ENCODE measurements at places on chromosomes 16 and 17.

- peak; percentile 32 for DNase-seq
Observed at GRCh38 chr17:65173284-65173793, 36.2 kb downstream of the RGS9 start.

DNA sequence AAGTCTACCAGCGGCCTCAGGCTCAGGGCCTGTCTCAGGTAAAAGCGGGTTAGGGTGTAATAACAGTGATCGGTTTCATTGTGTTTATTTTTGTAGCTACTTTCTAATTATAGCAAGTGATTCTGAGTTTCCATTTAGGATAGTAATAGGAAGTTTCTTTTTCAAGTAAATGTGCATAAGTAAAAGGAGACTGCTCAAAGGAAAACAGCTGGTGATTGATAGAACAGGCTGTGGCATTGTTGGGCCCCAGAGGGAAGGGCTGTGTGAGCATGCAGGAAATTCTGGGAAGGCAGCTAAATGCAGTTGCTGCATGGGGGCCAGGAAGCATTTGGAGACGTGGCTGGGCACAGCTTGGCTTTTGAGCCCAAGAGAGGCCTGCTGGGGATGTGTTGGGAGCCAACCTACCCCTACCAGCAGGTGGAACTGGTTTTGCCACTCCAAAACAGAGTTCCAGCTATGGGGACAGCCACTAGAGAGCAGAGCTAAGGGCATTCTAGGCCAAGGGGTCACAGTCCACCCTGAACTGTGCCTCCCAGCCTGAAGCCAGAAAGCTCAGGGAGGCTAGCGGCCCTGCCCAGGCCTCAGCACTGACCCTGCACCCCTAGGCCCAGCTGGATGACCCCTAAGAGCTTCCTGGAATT is 12.6 kb downstream of the SNX20 start:
- DNase-seq, result no peak

- no peak for DNase-seq
Observed at GRCh38 chr17:21105064-21105894, 21.5 kb upstream of the DHRS7B start.

DNA sequence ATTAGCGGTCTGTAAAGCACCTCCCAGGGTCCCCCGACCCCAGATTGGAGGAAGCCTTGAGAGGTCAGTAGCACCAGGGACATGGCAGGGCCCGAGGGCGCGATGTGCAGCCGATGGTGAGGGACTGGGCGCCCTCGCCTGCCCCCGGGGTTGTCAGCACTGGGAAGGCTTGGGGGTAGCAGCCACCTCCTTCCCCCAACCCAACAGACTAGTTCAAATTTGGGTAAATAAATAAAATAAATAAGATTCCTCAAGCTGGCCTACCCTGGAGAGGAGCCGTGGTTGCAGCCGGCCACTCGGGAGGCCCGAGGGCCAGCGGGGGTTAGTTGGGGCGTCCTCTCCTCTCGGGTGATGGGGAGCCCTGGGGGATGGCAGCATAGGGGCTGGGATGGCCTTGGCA is 1.5 kb downstream of the C16orf92 start:
- DNase-seq, result no peak

DNA sequence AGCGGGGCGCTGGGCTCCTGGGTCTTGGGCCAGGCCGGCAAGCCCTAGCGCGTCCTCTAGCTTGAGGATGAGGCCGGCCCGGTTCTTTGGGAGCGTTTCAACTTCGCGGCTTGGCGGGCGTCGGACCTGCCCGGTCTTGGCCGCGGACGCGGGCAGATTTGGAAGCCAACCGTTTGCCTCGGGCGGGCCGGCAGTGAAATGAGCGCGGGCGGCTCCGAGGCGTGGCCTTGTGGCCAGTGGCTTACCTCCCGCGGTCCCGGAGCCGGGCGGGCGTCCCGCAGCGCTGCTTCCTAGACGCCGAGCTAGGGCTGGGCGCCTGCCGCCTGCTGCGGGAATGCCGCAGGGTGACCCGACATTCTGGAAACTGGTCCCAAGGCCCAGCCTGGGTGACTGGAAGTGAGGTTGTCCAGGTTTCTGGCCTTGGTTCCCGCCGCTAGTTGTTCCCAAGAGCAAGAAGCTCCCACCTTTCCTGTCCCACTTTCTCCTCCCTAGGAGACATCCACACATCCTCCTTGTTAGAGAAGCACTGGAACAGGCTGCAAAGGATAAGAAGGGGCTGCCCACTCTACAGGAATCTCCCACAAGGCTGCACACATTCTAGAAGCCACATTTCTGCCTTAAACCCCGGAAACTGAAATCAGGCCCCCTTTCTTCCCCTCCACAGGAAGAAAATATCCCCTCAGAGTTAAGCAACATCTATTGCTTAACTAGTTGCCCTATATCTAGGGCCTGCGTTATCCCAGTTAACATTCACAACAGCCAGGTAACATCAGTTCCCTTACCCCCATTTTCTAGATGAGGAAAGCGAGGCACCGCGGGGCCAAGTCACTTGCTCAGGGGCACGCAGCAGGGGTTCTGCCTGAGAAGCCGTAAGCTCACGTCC is 4.5 kb upstream of the CBX8 start:
- peak; percentile 50 for DNase-seq

DNA sequence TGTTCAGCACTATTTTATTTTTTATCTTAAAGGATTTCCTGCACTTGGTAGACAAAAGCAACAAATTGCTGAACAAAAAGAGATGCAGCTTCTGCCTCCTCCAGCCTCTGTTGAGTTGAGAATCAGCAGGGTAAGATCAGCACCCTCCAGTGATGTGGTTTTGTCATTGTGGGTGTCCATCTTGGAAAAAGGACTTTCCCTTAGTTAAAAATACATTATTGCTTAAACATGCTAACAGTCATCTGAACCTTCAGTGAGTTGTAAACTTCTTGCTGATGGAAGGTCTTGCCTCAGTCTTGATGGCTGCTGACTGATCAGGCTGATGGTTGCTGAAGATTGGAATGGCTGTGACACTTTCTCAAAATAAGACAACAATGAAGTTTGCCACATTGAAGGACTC is 101.2 kb downstream of the PHKB start:
- DNase-seq, result no peak

- no peak for DNase-seq
Observed at GRCh38 chr17:57405491-57406072, 149.3 kb downstream of the MSI2 start.

DNA sequence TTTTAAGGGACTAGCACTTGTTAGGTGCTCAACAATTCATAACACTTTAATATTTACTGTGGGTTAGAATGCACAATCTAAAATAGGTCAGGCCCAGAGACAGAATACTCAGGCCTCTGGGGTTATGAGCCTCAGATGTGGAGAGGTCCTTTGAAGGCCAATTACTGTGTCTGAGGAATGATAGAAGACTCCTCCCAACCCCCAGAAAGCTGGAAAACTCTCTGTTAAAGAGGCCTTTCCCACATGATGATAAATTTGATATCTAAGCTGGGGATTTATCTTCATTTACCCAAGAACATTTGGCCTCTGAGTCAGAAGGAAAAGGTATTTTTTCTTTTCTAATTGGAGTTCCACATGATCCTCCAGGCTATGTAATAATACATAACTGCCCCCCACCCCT is 41.1 kb upstream of the MMD start:
- no peak for DNase-seq

DNA sequence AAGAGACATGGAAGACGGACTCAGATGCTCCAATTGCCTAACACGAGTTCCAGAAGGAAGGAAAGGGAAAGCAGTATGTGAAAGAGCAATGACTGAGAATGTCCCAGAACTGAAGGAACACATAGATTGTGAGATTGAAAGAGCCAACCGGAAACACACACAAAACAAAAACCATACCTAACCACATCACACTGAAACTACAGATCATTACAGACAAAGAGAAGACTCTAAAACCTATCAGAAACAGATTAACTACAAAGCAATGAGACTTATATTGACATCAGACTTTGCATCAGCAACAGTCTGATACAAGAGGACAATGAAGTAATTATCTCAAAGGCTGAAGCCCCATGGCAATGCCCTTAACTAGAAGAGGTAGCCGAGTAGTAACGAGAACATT is 45.6 kb upstream of the CLEC18B start:
- DNase-seq, result no peak

GRCh38 chr16:87725596-87726235 is 40.1 kb downstream of the KLHDC4 start:
- DNase-seq, result no peak

DNA sequence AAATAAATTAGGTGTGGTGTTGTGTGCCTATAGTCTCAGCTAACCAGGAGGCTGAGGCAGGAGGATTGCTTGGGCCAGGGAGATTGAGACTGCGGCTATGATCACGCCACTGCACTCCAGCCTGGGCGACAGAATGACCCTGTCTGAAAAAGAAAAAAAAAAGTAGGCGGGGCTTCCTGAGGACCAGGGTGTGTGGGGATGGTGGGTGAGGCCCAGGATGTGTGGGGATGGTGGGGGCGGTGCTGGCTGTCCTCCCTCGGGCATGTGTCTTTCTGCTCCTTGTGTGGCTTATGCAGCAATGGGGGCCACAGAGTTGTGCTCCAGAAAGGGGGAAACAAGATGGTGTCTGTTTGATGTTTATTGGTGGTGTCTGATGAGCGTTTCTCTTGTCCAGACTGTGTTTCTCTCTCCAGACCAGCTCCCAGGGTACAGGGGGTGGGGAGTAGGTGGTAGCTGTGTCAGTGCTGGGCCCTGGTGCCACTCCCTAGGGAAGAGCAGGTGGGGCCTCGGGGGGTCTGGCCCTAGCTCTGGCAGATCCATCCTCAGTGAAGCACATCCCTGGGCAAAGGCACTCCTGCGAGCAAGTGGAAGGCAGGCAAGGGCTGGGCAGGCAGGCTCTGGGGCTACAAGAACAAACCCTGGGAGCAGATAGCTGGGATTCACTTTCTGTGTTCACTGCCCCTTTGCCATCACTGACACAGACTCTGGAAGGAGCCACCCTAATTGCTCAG is 2.3 kb downstream of the LCAT start:
- no peak for DNase-seq

GRCh38 chr17:50432125-50432762 is 6.2 kb downstream of the ACSF2 start:
- no peak for DNase-seq

GRCh38 chr17:66837226-66837625 is 2.3 kb downstream of the CACNG5 start:
- DNase-seq, result no peak

- DNase-seq, result no peak
Observed at GRCh38 chr17:52136166-52136565, 22.3 kb downstream of the CA10 start.

DNA sequence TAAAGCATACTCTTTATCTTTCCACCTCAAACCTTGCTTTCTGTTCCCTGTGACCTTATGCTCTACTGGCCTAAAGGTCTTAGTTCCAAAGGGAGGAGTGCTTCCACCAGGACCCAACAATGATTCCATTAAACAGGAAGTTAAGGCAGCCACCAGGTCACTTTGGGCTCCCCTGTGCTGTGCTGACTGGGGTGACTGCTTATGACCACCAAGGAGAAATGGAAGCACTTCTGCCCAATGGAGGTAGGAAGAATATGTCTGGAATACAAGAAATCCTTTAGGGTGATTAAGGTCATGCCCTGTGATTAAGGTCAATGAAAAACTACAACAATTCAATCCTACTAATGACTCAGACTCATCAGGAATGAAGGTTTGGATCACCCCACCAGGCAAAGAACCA is 233.8 kb upstream of the CDH11 start:
- DNase-seq, result no peak

DNA sequence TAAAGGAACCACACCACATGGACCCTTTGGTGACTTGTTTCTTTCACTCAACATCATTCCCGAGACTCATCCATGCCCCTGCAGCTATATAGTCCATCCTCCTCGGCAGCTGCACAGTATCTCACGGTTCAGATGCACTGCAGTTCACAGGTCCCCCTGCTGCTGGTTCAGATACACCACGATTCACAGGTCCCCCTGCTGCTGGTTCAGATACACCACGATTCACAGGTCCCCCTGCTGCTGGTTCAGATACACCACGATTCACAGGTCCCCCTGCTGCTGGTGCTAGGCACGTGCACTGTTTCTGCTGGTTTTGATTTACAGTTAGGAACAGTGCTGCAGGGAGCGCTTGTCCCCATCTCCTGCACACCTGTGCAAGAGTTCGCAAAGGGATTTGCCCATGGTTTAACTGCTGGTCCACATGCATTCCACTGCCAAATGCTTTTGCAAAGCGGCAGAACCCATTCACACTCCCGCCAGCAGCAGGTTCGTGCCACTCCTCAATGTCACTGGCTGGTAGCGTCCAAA is 3.8 kb downstream of the HSDL1 start:
- no peak for DNase-seq

DNA sequence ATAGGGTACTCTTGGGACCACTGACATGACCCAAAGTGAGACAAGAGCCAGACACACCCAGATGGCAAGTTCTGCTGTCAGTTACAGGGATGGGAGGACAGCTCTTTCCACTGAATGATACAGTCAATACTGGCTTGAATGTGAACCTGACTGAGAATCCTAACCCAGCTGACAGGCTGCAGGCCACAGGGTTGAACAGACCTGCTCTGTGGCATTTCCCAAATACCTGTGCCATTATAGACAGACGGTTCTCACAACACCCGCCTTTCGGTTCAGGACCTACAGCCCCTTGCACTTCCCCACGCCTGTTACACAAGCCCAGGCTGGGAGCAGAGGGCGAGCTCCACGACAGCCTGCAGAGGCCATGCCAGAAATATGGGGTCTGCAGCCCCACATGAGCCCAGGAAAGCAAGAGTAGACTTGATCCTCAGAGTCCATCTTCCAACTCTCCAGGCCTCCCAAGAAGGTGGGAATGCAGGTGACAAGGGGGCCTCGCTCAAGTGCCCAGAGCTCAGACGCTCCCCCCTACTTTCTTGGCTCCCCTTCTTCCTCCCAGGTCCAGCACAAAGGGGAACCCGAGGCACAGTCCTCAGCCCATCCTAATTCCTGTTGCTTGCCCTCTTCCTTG is 314.3 kb downstream of the SOX9 start:
- DNase-seq, result no peak

DNA sequence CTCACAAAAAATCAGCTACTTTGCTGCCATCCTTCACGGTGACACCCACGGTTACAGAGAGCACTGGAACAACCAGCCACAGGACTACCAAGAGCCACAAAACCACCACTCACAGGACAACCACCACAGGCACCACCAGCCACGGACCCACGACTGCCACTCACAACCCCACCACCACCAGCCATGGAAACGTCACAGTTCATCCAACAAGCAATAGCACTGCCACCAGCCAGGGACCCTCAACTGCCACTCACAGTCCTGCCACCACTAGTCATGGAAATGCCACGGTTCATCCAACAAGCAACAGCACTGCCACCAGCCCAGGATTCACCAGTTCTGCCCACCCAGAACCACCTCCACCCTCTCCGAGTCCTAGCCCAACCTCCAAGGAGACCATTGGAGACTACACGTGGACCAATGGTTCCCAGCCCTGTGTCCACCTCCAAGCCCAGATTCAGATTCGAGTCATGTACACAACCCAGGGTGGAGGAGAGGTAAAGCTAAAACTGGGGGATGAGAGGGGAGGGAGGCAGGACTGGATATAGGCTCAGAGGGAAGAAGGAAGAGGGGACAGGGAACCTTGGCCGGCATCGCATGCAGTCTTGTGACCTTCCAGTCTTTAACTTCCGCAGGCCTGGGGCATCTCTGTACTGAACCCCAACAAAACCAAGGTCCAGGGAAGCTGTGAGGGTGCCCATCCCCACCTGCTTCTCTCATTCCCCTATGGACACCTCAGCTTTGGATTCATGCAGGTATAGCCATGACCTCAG is 581 bp downstream of the CD68 start:
- no peak for DNase-seq
